ENCODE measurements at places on chromosomes 13 and 19. TPM values are rescaled to one million over a fixed set of nuclear protein-coding genes. Genes with fewer than 3 reads are reported as not detected.
A peak's percentile ranks its signal among the peaks of the same experiment; 100 is the strongest.

DNA sequence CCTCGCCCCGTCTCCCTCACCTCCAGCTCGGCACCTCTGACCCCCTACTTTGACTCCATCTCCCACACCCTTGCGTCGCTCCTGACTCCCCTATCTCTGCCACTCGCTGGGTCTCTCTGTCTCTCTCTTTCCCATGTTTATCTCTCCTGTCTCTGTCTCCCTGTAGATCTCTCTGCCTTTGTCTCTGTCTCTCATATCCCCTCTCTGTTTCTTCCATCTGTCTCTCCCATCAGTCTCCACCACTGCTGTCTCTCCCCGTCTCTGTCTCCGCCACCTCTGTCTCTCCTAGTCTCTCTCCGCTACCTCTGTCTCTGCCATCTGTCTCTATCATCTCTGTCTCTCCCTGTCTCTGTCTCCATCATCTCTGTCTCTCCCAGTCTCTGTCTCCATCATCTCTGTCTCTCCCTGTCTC, 12.4 kb upstream of the BBC3 start:
- peaks cover 3% of the 10 kb centered on the region for H3K36me3 ChIP-seq
- DNase-seq: no peak
- no peaks in the 10 kb centered on the region for H3K27me3 ChIP-seq

- H3K27ac ChIP-seq: no peak overlapping the region
- H3K4me3 ChIP-seq: no peak overlapping the region
- DNase-seq: no peak
- no peaks in the 10 kb centered on the region for H3K27me3 ChIP-seq
- no peaks in the 10 kb centered on the region for H3K36me3 ChIP-seq
- peaks cover 6% of the 10 kb centered on the region for H3K4me1 ChIP-seq
Observed at GRCh38 chr19:16249826-16250404, 52.2 kb downstream of the AP1M1 start.

DNA sequence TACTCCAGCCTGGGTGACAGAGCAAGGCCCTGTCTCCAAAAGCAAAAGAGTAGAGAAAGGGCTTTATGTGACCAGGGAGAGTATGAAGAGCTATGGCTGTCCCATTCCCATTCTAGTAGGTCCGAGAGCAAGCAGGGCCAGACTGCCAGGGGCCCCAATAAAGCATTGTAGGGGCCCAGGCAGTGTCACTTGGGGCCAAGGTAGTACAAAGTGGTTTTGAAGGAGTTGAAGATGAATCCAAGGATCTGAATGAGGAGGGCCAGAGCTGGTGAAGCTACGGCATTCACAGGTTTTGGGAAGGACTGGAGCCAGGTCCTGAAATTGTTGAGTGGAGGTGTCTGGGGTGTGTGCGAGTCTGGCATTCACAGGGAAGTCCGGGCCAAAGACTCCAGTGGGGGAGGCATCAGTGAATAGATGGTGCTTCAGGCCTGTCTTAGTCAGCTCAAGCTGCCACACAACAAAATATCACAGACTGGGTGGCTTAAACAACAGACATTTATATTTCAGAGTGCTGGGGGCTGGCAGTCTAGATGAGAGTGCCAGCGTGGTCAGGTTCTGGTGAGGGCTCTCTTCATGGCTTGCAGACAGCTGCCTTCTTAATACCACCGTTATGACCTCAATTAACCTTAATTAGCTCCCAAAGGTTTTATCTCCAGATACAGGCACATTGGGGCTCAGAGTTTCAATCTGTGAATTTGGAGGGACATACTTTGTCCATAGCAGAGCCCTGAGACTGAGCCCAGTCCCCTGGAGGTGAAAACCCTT, 9.9 kb downstream of the NACC1 start:
- H3K36me3 ChIP-seq: peaks cover 12% of the 10 kb centered on the region
- no peak for DNase-seq
- no peak overlapping the region for H3K4me3 ChIP-seq
- H3K27ac ChIP-seq: peak overlapping the region; percentile 12
- peaks cover 40% of the 10 kb centered on the region for H3K4me1 ChIP-seq

DNA sequence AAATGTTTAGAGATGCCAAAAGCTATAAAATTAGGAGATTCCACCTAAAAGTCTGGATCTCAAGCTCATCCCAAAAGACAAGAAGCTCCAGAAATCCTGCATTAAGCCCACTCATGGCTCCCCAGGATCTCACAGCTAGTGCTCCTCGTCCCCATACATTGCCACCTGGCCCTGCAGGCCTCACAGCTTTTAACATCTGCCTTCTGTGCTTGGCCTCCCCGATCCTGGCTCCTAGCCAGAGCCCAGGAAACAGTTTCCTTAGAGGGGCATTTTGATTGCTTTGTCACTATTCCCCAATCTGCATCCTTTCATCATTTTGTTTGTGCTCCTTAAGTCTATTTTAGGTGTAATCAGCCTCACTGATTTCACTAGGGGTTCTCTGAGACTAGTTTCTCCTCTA, 14.5 kb upstream of the DCT start:
- no peak overlapping the region for H3K27ac ChIP-seq
- H3K27me3 ChIP-seq: no peaks in the 10 kb centered on the region
- H3K36me3 ChIP-seq: no peaks in the 10 kb centered on the region

DACT3 gene
- total RNA-seq: 6.1 TPM

TMEM145 gene
- 3.0 TPM for total RNA-seq

DNA sequence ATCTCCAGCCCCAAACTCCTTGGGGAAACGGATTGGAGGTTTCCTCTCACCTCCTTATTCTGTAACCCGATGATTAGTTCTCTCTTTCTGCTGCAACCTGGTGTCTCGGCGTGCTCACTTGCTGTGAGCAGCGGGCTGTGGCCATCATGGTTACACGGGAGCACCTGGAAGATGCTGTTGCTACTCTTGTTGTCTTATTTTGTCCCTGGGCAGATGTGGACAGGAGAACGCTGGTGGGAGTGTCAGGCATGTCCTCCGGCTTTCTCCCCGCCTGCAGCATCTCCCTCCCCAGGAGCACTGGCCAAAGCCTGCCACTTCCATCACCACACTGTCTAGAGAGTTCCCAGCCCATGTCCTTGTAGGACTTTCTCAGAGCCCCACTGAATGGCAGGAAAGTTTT, 211.8 kb upstream of the ZNF536 start:
- no peak overlapping the region for H3K4me3 ChIP-seq
- H3K27ac ChIP-seq: no peak overlapping the region
- DNase-seq: no peak
- H3K4me1 ChIP-seq: no peaks in the 10 kb centered on the region

Measured in activated CD8-positive, alpha-beta T cell treated with anti-CD3 and anti-CD28 coated beads for 36 hours (primary cell).